T-helper 1 cell (primary cell): ENCODE measurements at places on chromosomes 11 and 22.

DNA sequence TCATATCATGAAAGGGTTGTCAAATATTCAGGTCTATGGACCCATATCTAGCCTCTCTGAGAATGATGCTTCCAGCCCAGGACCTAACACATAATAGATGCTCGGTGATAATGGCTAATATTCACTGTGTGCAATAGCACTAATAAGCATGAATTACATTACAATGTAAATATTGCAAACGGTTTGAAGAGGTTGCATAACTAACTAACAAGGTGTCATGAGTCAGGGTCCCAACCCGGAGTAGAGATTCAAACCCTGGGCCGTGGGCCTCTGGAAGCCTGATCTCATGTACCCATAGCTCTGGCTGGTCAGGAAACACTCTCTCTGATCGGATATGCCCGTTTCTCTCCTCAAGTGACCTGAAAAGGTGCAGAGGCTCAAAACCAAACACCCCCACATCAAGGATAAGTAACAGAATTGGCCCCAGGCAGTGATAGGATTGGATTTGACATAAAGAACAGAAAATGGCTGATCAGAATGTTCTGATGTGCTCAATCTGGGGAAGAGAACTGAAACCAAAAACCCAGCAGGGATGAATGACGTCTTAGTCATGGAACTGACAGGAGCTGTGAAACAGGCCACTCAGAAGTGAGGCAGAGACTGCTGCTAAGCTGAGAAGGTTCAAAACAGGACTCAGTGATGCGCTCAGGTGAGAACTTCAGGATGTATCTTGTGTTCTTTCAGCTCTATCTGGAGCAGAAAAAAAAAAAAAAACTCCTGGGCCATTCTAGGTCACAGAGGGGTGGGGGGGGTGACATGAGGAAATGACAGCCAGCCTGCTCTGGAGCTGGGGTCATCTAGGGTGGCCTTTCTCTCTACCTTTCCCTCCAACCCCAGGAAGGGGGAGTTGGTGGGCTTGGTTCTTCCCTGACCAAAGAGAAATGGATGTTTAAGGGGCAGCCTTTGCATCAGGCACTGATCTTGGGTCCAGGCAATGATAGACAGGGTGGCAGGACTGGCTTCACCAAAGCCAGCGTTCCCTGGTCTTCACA is 6.6 kb upstream of the KCTD17 start:
- no peak for DNase-seq

GRCh38 chr22:27220339-27220738 is 563.0 kb downstream of the MIAT start:
- no peak for DNase-seq

DNA sequence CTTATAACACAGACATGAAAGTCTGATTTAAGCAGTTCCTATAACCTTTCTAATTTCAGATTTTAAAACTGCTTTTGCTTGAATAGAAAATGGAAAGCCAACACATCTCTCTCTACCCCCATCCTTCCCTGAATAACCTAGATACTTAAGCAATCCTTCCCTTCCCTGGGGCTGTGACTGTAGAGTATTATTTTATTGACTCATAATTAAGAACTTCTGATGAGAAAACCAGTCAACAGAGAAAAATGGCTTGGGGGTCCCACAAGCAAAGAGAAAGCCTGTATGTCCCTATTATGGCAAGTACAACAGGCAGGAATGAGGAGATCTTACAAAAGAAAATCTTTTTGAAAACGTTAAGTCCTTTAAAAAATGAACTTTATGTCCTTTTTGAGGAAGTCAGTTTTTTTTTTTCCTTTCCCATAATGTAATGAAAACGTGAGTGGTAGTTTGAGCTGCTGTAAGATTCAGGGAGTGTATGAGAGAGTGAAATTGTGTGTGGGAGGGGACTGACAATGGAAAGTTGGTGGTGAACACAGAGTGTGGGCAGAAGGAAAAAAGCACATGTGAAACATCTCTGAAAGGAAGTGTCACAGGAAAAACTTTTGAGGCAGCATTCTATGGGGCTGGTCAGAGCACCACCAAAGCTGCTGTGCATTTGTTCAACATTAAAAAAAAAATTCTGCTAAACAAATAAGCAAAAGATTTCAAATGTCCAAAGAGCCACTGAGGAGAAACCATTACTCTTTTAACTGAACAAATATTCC is 154.6 kb downstream of the MAML2 start:
- DNase-seq, result no peak

DNA sequence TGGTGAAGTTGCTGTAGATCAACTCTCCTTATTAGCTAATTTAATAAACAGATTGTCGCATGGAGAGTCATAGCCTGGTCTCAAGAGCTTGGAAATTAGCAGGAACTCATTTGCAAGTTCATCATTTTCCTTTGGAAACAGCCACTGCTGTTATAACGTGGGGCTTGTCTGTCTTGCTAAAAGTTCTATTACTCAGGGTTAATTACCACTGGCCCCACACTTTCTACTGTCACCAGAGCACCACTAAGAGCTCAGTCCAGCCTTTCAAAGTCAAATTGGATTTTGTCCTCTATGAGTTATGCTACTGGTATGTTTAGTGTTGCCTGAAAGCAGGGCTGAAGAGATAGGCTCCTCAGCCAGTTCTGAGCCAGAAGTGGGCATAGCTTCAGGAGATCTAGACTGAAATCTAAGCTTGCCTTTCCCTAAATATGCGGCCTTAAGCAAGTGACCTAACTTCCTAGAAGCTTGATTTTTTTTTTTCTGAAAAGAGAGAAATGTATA is 292.2 kb downstream of the INSC start:
- DNase-seq, result no peak
